ENCODE measurements at places on chromosomes 1 and 21. TPM values are rescaled to one million over a fixed set of nuclear protein-coding genes. Genes with fewer than 3 reads are reported as not detected.
A peak's percentile ranks its signal among the peaks of the same experiment; 100 is the strongest.

DNA sequence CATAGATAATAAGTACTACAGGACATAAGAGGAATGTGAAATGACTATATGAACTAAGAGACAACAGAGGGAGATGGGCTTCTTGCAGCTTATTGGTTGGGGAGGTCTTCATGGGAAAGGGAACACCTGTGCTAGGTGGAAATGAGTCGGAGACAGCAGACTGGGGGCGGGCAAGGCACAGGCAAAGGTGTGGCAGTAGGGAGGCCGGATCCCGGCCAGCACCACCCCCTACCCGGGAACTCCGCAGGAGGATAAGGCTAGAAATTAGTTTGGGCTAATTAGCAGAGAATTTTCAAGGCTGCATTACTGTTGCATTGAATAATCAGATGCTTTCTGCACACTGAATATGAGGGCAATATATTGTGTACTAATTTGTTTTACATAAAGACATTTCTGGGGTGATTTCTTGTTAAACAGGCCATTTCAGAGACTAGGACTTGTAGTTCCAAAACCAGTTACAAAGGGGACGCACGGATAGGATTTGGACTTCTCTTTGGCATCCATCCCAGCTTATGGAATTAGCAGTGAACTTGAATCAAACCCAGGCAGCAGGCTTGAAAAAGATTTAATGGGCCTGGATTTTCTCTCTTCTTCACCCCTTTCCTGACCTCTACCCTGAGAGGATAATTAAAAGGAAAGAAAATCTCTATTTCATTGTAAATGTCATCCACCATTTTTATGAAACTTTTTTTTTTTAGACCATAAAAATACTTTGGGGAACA lies 2.2 kb upstream of the HUNK start:
- peak; percentile 53 for DNase-seq

- no peak for DNase-seq
These were observed 150.9 kb downstream of the PHTF1 start for GRCh38 chr1:113608399-113608798.

GRCh38 chr1:6984986-6985385 lies 199.7 kb downstream of the CAMTA1 start:
- DNase-seq: peak; percentile 17

GRCh38 chr1:109763646-109764415 lies at the start of gene EPS8L3:
TSS of gene EPS8L3 (minus strand) at chr1:109763923. CDS start at chr1:109761749, 2,174 bp downstream.
- DNase-seq: no peak

GRCh38 chr1:17028662-17029188 lies 17.0 kb upstream of the ATP13A2 start:
- no peak for DNase-seq

- DNase-seq: no peak
These were observed 44.4 kb upstream of the RABGAP1L start for GRCh38 chr1:174114788-174115448.

Gene TNFRSF4
- total RNA-seq: 1.7 TPM

All from upper lobe of left lung (tissue), 6 donors.